ENCODE measurements at places on chromosomes 12 and 14.

GRCh38 chr14:105366386-105367074 lies 31.8 kb upstream of the TEX22 start:
- no peak for DNase-seq

- DNase-seq: no peak
Measured at GRCh38 chr14:76023757-76024156, 38.2 kb downstream of the IFT43 start.

- DNase-seq: no peak
Measured at GRCh38 chr12:110782094-110782493, 39.4 kb upstream of the PPP1CC start.

DNA sequence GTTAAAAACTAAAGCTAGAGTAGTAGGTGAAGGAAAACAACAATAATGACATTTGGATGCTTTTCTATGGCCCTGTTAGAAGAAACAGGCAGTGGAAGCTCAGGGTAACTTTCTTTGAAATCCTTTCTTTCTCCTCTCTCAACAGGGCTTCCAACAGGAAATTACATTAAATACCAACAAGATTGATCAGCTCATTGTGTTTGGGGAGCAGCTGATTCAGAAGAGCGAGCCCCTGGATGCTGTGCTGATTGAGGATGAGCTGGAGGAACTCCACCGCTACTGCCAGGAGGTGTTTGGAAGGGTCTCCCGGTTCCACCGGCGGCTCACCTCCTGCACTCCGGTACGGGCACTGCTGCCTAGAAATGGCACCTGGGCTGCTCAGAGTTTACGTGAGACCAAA lies 81.5 kb downstream of the ESR2 start:
- no peak for DNase-seq

DNA sequence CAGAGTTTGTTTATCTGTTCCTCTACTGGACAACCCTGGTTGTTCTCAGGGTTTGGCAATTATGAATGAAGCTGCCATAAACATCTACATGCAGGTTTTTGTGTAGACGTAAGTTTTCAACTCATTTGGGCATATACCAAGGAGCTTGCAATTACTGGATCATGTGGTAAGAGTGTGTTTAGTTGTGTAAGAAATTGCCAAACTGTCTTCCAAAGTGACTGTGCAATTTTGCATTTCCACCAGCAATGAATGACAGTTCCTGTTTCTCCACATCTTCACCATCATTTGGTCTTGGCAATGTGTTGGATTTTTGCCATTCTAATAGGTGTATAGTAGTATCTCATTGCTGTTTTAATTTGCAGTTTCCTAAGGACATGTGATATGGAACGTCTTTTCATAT lies 39.8 kb upstream of the FBXO33 start:
- no peak for DNase-seq

DNA sequence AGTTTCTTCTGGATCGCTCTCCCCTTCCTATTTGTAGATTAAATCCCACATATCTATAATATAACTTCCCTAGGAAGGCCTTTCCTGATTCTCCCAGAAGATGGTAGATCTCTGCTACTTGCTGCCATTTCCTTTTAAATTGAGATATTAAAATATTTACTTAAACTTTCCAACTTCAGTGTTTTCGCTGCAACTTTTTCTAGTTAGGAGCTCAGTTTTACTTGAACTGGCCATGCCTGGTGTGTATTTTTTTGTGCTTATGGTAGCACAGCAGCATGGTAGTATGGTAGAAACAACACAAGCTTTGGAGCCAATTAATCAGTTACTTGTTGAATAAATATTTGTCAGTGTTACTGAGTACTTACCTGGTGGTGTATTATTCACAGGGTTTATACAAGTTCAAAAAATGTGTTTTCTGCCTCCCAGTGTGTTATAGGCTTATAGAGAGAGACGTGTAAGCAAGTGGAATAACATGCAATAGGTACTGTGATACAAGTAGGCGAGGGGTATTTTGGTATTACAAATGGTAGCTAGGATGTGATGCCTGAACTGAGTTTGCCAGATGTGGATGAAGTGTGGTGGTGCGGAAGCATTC lies 2.9 kb downstream of the POLR3B start:
- no peak for DNase-seq

- no peak for DNase-seq
Measured at GRCh38 chr12:14473707-14474287, 93.9 kb downstream of the PLBD1 start.

DNA sequence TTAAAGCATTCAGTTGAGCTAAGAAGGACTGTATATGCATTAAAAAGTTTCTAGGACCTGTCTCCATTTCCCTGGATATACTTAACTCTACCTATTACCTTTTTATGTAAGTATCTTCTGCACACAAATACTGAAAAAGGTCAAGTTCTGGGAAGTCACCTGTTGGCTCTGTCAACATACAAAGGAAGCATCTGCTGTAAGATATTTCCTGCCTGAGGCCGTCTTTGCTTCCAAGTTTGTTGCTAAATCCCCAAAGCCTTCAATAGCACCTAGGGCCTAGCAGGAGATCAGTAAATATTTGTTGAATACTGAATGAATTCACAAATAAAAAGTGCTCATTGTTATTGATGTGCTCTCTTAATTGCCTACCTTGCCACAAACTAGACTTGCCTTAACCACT lies 188.4 kb downstream of the DUSP6 start:
- no peak for DNase-seq

GRCh38 chr12:128657378-128657777 lies 166.4 kb downstream of the SLC15A4 start:
- no peak for DNase-seq

DNA sequence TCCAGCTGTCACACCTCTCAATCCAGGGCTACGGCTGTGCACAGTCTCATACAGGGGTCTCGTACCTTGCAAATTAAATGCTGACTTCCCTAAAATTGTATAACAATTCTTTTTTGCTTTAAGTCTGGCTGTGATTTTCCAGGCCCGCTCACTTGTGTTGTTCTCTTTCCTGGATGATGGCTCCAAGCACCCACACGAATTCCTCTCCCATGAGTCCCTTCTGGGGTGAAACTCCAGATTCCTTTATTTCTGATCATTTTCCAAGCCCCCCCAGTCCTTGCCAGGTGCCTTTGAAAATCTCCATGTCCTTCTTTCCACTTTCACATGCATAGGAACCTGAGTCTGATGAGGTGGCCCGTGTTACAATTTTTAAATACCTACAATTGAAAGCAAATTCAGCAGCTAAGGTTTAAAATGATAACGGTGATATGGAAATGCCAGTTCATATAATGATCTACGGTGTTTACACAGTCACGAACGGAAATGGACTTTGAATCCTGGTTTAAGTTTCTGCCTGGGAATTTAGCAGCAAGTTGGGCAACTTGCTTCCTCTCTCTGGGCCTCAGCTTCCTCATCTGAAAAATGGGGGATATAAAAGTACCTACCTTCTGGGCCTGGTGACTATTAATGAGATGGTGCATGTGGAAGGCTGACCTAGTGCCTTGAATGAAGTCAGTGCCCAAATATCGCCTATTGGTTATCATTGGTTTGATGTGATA lies 85.5 kb downstream of the STAB2 start:
- no peak for DNase-seq

DNA sequence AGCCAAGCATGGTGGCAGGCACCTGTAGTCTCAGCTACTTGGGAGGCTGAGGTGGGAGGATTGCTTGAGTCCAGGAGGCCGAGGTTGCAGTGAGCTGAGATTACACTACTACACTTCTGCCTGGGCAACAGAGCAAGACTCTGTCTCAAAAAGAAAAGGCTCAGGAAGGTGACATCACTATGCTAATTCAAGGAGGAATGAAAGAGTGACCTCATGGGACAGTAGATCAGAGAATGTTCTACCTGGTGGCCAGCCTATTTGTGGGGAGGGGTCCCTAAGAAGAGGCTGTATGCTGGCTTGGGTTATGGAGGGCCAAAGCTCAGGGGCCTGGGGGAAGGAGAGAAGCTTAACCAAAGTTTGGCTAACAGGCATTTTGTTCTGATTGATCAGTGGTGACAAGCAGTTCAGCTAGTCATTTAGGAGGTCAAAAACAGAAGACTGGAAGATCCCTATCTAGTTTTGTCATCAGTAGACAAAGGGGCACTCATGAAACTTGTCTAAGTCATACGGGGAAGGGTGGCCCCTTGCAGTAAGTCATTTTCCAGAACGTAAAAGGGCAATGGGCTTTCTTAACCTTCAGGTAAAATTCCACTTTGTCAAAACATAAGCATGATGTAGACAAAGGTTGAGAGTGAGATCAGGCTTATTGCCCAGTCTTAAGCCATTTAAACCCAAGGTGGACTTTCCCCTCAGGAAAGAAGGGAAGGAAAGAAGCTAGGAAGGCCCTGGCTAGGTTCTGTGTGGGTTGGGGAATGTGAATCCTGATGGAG lies 60.8 kb upstream of the EEA1 start:
- DNase-seq: no peak

Data from stimulated activated CD4-positive, alpha-beta T cell treated with anti-CD3 and anti-CD28 coated beads, Interleukin-1b, Interleukin-23, amount 100 ng/mL, for 24 hours (primary cell).